ENCODE measurements at places on chromosomes 5 and 9.

DNA sequence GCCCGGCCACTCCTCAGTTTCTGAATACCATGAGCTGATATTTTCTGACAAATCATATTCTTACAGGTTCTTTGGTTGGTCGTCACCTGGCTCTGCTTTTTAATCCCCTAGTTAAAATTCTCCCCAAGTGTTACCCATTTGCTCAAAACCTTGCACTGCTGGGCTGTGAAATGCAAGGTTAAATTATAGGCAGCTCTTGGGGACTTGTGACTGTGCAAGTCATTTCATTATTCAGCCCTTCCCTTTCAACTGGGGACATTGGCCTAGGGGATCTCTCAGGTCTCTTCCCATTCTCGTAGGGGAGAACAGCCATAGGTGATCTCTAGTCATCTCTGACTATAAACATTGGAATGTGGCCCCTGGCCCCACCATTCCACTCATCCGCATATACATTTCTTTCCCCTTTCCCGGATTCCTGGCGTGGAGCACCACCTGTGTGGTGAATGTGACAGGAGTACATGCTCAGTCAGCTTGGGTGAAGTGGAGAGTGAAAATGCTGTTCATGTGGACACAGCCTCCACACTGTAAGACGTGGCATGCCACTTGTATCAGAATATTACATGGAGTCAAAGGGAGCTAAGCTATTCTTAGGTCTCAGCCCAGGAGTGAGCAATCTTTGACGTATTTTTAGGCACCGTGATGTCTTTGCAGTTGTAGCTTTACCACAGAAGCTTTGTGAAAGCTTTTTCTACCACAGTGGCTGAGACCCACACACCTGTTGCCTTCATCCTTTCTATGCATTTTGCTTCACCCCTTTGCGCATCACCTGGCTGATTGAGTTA, 386.7 kb downstream of the KDM4C start:
- no peak for DNase-seq

- no peak for DNase-seq
These were observed 25.6 kb downstream of the OR2V2 start for GRCh38 chr5:181173027-181173419.

DNA sequence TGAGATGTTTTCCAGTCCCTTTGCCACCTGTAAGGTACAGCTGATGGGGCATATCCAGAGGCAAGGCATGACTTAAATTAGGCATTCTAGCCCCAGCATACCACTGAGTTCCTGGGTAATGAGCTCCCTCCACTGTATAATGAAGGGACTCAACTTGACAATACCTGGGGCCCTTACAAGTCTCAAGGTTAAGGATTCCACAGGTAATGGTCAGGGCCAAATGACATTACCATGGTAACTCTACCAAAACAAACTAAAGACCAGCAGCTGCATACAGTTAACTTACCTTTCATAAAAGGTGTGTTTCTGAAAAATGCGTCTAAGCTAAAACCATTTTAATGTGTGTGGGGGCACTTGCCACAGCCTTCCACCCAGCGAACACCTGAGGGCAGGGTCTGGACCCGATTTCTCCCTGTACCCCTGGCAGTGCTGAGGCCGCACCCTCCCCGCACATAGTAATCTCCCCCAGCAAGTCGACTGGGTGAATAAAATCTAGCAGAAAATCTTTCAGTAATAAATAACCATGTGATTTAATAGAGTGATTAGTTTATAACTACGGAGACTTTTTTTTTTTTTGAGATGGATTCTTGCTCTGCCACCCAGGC, 24.2 kb downstream of the CCDC69 start:
- DNase-seq, result no peak

DNA sequence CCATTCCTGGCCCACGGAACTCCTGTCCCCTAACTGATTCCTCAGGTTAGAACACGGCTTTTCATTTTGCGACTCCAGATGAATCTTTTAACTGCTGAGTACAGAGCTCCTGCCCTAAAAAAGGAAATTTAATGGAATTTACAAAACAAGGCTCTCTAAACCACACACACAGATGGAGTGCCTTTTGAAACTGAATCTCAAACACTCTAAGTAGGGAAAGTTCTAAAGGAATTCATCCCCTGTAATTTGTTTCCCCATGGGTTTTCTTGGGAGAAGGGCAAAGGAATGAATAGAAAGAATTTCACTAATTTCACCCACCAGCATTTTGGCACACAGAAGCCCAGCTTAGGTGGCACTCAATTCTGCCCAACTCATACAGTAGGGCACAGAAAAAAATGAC, 106.5 kb downstream of the THBS4 start:
- no peak for DNase-seq

DNA sequence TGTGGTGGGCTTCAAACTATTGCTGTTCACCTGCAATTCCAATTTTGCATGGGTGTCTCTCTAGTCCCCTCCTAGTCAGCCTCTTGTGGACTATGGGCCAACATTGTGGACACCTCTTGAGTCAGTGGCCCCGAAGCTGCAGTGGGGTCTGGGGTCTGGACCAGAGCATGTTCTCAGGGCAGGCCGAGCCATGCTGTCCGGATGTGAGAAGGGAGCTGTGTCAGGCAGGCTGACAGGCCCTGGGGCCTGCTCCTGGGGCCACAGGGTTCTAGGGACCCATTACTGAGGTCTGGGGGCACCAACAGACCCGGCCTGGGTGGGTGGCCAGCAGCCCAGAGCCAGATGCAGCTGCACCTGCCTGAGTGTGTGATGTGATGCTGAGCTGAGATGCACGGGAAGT, 16.5 kb upstream of the IRX4 start:
- no peak for DNase-seq

DNA sequence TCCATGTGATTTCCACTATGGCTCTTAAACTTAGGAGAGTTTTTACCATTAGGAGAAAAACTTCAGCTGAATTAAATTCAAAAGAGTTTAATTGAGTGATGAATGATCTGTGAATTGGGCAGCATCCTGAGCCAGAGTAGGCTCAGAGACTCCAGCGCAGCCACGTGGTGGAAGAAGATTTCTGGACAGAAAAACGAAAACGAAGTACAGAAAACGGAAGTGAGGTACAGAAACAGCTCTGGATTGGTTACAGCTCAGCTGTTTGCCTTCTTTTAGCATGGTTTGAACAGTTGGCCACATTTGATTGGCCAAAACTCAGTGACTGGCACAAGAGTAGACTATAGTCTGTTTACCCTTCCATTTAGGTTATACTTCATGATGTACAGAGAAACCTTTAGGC, 69.2 kb upstream of the PLPP1 start:
- DNase-seq, result no peak

GRCh38 chr5:16578474-16578883, 38.3 kb downstream of the RETREG1 start:
- no peak for DNase-seq

DNA sequence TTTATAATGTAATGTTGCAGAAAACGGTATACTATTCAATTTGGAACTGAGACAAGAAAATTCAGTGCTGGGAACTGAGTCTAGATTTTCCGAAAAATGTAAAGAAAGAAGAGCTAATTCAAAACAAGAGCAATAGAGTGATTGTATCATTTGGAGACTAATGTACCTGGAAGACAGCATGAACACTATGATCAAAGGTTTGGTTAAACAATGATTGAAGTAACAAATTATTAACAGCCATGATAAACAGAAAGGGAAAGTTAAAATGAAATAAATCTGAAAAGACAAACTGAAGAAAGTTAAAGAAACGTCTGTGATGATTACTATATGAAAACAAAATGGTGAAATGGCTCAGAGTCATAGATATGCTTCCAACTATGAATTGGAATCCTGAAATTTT, 300.6 kb upstream of the MPDZ start:
- no peak for DNase-seq

GRCh38 chr5:31939151-31939550, 235.0 kb downstream of the GOLPH3 start:
- no peak for DNase-seq

DNA sequence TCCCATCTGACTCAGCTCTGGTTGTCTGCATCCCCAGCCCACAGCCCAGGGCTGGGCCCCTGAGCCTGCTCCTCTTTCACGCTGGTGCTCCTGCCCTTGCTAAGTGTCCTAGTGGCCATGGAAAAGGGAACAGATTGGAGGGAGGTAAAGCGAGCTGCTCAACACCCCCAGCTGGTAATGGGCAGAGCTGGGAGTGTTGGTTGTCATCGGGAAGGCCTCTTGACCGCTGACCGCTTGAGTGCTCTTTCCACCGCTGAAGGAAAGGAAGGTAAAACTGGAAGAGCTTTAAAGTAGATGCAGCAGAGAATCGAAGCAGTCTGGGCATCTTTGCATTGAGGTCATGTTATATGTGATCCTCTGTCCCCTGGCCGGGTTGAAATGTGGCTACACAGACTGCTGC, 60.2 kb downstream of the CRB2 start:
- DNase-seq, result no peak

DNA sequence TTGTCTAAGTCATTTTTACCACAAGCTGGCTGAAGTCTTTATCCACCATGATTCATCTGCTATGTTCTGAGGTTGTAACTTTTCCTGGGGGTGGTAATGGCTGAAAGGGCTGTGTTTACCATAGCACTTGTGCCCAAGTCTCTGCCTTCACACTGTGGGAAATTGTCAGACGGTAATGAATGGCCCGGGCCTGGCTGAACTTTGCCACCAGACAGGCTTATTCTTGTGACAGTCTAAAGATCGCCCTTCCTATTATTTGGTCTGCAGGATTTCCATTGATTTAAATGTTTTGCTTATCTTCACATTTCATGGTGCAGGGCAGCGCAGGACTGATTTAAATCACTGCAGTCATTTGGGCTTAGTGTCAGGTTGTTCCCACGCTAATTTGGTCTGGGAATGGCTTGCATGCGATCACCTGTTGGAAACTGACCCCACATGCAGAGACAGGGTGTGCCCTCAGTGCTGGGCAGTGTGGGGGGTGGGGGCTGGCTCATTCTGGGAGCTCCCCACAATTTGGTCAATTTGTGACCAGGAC, 109.3 kb upstream of the ICE1 start:
- no peak for DNase-seq

- DNase-seq, result no peak
These were observed 26.3 kb upstream of the ISCA1 start for GRCh38 chr9:86308687-86309086.

DNA sequence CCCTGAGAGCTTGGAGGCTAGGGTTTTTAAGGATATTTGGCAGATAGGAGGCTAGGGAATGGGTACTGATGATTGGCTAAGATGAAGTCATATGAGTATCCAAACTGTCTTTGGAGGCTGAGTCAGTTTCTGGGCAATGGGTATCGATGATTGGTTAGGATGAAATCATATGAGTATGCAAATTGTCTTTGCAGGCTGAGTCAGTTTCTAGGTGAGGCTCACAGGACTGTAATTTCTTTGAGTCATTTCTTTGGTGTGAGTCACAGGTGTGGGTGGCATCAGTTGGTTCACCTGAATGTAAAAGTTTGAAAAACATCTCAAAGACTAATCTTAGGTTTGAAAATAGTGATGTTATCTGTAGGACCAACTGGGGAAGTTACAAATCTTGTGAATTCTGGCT, 1068.0 kb downstream of the NR2F1-AS1 start:
- peak; percentile 74 for DNase-seq

- DNase-seq, result no peak
These were observed 920.5 kb downstream of the TLE4 start for GRCh38 chr9:80492221-80492620.

- no peak for DNase-seq
These were observed 125.8 kb downstream of the MED10 start for GRCh38 chr5:6252581-6252980.

DNA sequence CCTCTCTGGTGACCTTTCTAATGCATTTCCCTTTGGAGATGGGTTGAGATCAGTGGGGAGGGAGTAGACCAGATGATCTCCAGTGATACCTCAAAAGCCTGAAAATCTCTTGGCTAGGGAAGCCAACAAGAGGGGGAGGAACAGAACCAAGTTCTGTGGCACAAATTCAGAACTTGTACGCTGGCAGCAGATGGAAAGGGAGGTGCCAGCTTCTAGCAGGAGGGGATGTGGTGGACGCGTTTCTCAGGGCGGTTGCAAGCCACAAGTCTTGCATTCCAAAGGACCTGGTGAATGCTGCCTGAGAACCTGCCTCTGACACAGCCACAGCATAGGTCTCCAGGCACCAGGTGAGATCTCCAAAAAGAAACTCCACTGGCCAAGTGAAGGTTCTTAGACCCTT, 13.4 kb downstream of the SLIT3 start:
- no peak for DNase-seq

- DNase-seq, result no peak
These were observed 164.1 kb upstream of the SEMA6A start for GRCh38 chr5:116738615-116739261.

DNA sequence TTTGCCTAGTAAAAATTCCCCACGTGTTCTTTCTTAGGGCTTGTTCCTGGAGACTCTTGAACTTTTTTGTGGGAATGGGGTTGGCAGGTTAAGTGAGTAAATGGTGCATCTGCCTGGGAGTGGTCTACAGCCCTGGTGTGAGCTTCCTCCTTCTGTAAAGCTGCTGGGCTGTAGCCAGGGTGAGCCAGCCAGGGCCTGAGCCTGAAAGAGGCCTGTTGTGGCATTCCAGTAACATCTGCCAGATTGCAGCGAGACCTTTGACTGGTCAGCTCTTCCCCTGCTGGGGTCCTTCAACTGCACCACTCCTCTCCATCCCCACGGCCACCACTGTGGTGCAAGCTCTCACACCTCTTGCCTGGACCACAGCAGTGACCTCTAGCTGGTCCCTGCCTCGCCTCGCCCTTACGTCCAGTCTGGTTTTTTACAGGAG, 47.5 kb downstream of the SLC22A5 start:
- DNase-seq, result no peak

DNA sequence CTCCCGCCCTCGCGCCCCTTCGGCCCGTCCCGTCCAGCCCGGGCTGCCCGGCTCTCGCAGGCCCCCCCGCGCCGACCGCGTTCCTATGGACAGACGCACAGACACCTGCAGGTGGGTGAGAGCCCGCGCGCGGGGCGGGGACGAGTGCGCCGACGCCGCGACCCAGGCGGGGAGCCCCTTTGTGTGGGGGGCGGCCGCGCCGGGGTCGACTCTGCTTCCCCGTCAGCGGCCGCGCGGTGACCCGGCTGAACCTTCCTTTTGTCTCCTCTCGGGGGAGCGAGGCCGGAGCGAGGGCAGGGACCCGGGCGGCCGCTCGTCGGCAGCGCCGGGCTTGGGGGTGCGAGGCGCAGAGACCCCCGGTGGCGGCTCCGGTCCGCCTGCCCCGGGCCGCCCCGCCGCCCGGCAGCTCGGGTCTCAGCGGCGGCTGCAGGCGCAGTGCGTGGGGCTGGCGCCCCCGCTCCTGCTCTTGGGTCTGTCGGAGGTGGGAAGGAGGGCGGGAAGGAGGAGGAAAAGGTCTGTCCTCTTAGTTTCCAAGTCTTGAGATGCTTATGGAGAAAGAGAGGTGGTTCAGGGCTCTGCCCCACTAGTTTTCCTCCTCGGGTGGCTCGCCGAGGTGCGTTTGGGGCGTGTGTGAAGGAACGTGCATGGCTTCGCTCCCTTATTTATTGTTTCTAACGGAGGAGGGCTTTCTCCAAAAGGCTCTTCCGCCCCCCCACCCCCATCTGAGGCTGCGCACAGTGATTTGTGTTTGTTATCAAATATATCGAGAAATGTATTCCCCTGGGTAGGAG, 576 bp downstream of the KIAA1958 start:
- DNase-seq, result peak; percentile 78

DNA sequence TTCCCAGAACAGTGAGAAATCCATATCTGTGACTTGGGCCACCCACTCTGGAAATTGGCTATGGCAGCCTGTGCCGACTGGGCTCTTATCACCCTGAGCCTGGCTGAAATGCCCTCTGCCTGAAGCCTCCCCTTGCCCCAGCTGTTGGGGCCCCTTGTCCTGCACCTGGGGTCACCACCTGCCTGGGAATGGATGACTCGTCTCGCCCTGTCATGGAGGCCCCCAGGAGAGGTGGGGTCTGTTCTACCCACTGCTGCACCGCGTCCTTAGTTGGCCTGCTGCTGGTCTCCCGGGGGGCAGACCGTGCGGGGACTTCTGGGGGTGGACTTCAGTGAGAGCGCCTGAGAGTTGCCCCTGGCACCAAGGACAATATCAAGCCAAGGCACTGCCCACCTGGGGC, 46.6 kb upstream of the COL5A1 start:
- DNase-seq, result no peak
